ENCODE measurements at places on chromosomes 13 and 19. TPM values are rescaled to one million over a fixed set of nuclear protein-coding genes. Genes with fewer than 3 reads are reported as not detected.

The C2CD4C gene
- total RNA-seq, result not detected

The PRTN3 gene
- not detected for total RNA-seq

- no peak for DNase-seq
Observed at GRCh38 chr19:11848200-11848593, 329 bp upstream of the ZNF439 start.

GRCh38 chr13:92530364-92530763 lies 696.2 kb upstream of the GPC6 start:
- no peak for DNase-seq

DNA sequence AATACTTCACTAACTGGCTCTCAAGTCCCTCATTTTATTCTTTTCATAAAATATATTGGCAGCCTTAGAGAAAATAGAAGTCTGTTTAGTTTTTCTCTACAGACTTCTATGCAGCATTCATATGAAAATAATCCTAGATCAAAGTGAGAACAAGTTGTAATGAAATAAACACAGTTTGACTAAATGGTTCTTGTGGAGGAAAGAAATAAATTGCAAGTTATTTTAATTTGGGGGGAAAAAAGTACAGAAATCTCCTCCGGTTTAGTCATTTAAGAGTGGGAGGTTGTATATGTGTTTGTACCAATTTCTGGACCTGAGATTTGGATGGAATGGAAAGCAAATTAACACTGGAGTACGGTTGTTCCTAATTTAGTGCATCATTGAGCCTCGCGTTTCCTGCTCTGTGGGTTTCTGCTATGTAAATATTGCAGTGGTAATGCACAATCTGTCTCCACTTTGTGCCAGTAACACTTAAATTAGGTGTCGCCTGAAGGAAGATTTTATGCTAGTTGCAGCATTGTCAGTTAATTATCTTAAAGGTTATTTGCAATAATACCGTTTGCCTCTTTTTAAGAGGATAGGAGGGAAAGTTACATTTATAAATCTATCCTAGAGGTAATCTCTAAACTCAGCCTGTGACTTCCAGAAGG lies 100.2 kb downstream of the ZIC5 start:
- DNase-seq, result no peak

DNA sequence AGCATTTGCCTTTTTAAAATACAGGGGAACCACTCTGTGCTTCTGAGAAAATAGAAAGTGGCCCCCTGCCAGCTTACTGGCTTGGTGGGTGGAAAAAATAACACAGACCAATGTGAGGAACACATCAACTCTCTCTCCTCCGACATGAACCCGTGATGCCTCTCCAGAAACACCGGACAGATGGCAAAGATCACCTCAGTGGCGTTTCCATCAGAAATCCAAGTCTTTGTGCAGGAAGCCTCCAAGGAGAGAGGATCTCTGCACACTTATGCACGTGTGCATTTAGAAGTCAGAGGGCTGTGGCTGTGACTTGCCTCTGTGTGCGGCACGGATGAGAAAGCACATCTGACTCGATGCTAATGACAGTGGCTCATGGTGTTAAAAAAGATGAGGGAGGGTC lies 112.3 kb upstream of the KLF12 start:
- peak; percentile 38 for DNase-seq

- DNase-seq, result no peak
Observed at GRCh38 chr13:23268441-23268840, 87.7 kb downstream of the SGCG start.
